Left kidney (tissue), 8 donors: ENCODE measurements at places on chromosomes 4 and X. TPM values are rescaled to one million over a fixed set of nuclear protein-coding genes. Genes with fewer than 3 reads are reported as not detected.
A peak's percentile ranks its signal among the peaks of the same experiment; 100 is the strongest.

Gene HTN1
- 0.07 TPM for polyA plus RNA-seq

Gene FOXP3
- polyA plus RNA-seq, result 0.85 TPM

Gene KIAA1210
- 1.5 TPM for polyA plus RNA-seq

Gene XAGE1A
- polyA plus RNA-seq, result not detected

Gene UNC5C
- 44.7 TPM for polyA plus RNA-seq

Gene CLIC2
- 3.3 TPM for polyA plus RNA-seq

Gene SCD5
- polyA plus RNA-seq, result 42.0 TPM

Gene CCDC120
- 11.7 TPM for polyA plus RNA-seq

Gene ANKRD37
- polyA plus RNA-seq, result 10.5 TPM

Gene MAGEA4
- not detected for polyA plus RNA-seq

Gene VCX2
- 0.28 TPM for polyA plus RNA-seq

Gene PDGFRA
- polyA plus RNA-seq, result 159 TPM

Gene LRIT3
- polyA plus RNA-seq, result 1.4 TPM

Gene CXCR3
- polyA plus RNA-seq, result 0.17 TPM

Gene ENPEP
- polyA plus RNA-seq, result 222 TPM

Gene PRICKLE3
- polyA plus RNA-seq, result 5.6 TPM

Gene TGIF2LX
- polyA plus RNA-seq, result not detected

- no peak for DNase-seq
These were observed 6.8 kb downstream of the PPARGC1A start for GRCh38 chr4:23882976-23883531.

DNA sequence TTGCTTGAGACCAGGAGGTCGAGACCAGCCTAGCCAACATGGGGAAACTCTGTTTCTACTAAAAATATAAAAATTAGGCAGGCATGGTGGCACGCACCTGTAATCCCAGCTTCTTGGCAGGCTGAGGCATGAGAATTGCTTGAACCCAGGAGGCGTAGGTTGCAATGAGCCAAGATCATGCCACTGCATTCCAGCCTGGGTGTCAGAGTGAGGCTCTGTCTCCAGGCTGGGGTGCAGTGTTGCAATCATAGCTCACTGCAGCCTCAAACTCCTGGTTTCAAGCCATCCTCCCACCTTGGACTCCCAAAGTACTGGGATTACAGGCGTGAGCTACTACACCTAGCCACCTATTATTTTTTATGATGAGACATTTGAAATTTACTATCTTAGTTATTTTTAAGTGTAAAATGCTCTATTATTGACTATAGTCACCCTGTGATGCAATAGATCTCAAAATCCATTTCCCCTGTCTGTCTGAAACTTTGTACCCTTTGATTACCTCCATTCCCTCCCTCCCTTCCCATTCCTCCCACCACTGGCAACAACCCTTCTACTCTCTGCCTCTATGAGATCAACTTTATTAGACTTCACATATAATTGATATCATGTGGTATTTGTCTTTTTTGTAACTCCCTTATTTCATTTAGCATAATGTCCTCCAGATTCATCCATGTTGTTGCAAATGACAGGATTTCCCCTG is 23.4 kb downstream of the HMGB3 start:
- DNase-seq, result no peak

DNA sequence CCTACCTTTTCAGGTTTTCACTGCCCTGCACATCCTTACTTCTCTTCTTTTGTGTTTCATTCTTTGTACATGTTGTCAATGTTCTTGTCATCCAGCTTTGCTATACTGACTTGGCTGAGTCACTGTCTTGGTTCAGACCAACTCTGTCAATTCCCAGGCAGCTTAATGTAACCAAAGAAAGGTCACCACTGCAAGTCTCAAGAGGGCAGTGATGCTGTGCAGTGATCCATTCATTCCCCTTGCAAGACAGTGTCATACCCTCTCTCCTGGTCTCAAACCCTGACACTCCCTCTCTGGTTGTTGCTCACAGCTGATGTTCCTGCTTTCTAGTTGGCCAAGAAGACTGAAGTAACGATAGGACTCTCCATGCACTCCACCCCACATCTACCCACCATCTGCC is 17.5 kb downstream of the RAB39B start:
- no peak for DNase-seq

GRCh38 chrX:9788911-9789310 is 2.7 kb downstream of the SHROOM2 start:
- DNase-seq, result no peak

GRCh38 chrX:75273483-75273882 is 402 bp upstream of the UPRT start:
- DNase-seq, result peak; percentile 15

GRCh38 chr4:80655662-80656061 is 320.1 kb downstream of the CFAP299 start:
- peak; percentile 7 for DNase-seq

DNA sequence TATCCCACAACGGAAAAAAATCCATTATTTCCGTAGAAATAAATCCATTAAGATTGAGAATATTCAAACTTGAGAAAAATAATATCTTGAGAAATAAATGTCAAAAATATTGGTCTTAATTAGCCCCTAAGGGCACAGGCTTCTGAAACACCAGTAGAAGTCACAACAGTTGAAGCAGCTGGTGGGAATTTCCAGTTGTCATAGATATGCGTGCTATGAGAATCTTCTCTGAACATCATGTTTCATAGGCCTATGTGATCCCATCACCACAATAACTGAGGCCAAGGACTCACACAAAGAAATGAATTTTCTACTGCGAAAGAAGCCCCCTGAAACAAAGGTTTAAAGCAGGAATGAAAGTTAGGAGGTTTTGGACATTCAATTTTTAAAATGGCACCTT is 292.0 kb downstream of the DTHD1 start:
- DNase-seq, result no peak

DNA sequence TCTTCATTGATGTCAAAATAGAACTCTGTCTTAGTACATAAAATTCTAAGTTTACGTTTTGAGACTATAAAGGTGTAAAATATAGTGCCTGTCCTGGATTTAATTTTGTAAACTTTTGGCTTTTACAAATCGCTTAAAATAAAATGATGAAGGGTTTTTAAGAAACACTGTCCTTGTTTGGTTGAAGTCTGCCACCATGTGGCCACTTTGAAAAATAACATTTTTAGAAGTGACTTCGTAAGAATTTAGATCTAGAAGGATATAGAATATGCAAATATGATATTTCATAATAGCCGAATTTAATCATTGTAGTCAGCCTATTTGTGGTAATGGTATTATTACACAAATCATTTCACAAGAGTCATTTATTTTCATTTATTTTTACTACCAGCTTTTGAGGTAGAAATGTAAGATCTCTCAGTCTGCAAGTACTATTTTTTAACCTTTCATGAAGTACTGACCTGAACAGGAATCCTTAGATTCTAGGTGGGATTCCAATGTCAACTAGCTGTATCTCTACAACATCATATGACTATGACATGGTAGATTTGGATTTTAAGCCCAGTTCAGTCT is 31.0 kb upstream of the FAT4 start:
- DNase-seq, result peak; percentile 6

GRCh38 chr4:90580326-90580725 is 453.1 kb downstream of the CCSER1 start:
- DNase-seq, result peak; percentile 18

GRCh38 chr4:87066403-87067123 is 131.8 kb downstream of the AFF1 start:
- DNase-seq, result no peak

DNA sequence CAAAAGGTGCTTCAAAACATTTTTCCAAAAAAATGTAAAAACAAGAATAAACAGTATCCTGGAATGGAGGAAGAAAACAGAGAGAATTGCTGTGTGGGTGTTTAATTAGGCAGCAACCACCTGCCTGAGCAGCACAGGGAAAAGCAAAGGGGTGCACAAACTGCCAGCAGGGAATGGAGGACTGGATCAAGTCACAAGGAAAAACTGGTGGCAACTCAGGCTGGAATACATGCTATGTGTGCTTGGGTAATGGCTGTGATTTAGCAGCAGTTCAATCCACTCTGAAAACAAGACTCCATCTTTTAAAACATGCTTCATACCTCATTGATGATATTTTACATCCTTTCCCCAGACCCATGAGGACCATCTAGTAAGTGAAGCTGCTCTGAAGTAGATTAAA is 179.5 kb downstream of the HS6ST2 start:
- no peak for DNase-seq

DNA sequence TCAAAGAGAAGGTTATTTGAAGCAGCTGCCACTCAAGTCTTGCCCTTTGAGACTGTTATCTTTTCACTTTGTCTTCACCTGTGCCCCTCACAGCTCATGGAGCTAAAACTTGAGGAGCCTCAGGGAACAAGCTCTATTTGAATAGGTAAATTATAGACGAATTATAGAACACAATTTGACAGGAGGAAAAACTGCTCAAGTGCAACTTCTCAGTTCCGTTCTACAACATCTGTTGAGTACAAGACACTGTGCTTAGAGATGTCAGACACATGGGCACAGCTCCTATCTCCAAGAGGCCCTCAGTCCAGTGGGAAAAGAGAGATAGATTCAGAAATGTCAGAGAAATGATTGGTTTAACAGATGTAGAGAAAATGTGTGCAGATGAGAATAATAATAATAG is 5.1 kb downstream of the PPP1R2C start:
- DNase-seq, result no peak

DNA sequence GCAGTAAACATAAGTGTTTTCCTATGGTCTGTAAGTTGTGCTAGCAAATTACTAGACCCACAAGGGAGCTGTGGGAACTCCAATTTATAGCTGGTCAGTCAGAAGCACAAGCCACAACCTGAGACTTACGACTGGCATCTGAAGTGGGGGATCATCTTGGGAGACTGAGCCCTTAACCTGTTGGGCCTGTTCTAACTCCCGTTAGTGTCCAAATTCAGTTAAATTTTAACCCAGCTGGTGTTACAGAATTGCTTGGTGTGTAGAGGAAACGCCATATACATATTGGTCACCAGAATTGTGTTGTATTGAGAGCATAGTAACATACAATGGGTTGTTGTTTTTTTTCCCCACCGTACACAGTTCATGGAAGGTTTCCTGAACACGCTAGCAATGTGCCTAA is 25.1 kb upstream of the NFXL1 start:
- DNase-seq, result no peak

- no peak for DNase-seq
These were observed 948.8 kb upstream of the TENM3 start for GRCh38 chr4:181294421-181294820.

DNA sequence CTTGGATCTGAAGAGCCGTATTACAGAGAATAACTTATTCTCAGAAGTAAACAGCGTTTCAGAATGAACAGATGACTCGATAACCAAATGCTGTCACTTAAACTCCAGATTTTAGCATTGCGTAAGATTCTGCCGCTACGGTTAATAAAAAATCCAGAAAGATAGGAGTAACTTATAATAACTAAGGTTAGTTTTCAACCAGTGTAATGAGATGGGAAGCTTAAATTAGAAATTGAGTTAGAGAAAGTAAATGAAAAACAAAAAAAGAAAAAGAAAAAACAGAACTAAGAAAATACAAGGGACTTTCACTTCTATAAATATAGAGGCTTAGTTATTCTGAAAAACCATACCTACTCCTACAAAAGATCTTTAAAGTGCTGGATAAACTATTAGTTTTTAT is 13.1 kb upstream of the PARM1 start:
- DNase-seq, result no peak

GRCh38 chr4:4603067-4603466 is 61.2 kb upstream of the STX18 start:
- no peak for DNase-seq

- no peak for DNase-seq
These were observed 66.1 kb downstream of the POLA1 start for GRCh38 chrX:24759786-24760185.

DNA sequence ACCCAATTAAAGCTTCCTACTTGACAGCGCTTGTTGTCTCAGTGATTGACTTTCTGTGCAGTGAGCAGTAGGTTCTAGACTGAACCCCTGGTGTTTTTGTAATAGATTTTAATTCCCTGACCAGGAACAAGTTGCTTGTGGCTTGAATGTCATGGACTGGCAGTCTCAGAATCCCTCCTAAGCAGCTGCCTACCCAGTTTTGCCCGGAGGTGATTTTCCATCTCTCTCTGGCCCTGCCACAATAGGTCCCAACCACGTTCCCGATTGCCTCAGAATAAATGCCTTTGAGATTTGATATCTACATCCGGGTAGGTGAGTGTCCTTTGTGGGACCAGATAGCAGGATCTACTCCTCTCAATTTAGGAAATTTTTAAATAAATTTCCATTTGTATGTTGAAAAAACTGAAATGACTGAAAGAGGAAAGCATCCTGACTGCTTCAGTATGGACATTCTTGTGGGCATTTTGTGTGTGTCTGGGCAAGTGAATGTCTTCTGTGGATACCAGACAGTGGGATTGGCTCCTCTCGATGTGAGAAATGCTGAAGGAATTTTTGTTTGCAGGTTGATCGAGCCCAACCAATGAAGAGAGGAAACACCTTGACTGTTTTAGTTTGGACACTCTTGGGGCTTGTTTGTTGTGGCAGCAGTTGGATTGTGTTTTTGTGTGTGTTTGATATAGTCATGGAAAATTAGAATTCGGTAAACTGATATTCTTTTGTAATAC is 1607.4 kb downstream of the C4orf33 start:
- no peak for DNase-seq

GRCh38 chrX:153339662-153340061 is 5.7 kb downstream of the ZNF275 start:
- DNase-seq, result no peak

- no peak for DNase-seq
These were observed 90.3 kb downstream of the CXXC4 start for GRCh38 chr4:104404361-104404760.

DNA sequence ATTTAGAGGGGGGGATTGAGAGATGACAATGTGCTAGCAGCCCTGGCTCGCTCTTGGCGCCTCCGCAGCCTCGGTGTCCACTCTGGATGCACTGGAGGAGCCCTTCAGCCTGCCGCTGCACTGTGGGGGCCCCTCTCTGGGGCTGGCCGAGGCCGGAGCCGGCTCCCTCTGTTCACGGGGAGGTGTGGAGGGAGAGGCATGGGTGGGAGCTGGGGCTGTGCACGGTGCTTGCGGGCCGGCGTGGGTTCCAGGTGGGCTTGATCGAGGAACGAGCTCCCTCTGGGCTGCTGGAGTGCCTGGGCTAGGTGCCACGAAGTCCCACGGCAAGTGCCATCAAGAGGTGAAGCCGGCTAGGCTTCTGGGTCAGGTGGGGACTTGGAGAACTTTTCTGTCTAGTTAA is 6.9 kb downstream of the C4orf46 start:
- no peak for DNase-seq

DNA sequence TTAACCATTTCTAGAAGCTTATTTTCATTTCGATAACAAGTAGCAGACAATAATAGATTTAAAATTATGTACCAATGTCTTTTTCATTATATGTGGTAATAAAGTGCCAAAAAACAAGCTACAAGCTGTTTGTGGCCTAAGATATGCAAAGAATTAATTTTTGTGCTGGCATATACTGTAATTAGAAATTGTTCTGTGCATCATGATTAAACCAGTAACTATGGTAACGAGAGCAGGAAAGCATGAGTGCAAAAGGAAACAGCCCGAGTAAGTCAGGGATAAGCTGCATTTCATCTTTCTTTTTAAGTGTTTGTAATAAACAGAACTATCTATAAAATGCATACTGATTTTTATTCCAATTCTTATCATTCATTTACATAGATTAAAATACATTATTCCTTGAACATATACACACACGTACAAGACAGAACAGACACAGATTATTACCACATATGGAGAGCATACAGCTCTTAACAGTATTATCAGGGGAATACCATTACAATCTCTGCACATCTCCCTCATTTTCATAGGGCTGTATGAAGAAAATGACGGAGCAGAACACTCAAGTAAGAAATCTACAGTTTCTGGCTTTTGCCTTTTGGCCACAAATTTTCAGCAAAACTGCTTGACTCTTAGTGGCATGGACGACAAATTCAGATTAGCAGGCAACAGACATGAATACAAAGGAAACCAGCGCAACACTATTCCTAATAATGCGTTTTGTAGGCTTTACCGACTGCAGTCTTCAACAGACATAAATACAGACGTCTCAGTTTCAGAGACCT is 121.3 kb upstream of the WDR17 start:
- no peak for DNase-seq
